ENCODE measurements at places on chromosomes 3 and 15. TPM values are rescaled to one million over a fixed set of nuclear protein-coding genes. Genes with fewer than 3 reads are reported as not detected.
A peak's percentile ranks its signal among the peaks of the same experiment; 100 is the strongest.

DNA sequence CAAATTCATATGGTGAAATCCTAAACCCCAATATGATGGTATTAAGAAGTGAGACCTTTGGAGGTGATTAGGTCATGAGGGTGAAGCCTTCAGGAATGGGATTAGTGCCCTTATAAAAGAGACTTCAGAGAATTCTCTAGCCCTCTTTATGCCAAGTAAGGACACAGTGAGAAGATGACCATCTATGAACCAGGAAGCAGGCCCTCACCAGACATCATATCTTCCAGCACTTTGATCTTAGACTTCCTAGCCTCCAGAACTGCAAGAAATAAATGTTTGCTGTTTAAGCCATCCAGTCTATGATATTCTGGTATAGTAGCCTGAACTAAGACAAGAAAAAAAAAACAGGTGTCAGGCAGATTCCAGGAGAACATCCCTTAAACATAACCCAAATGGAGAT lies 45.9 kb upstream of the AP4E1 start:
- H3K4me3 ChIP-seq: no peak overlapping the region
- DNase-seq: no peak
- peaks cover 5% of the 10 kb centered on the region for H3K27me3 ChIP-seq
- no peaks in the 10 kb centered on the region for H3K36me3 ChIP-seq

- no peaks in the 10 kb centered on the region for H3K27me3 ChIP-seq
- H3K27ac ChIP-seq: peak overlapping the region; percentile 92
Measured at GRCh38 chr3:4823986-4824925, 155.0 kb upstream of the BHLHE40 start.

- no peak overlapping the region for H3K4me3 ChIP-seq
- H3K36me3 ChIP-seq: no peaks in the 10 kb centered on the region
- no peaks in the 10 kb centered on the region for H3K27me3 ChIP-seq
- H3K4me1 ChIP-seq: no peaks in the 10 kb centered on the region
- no peak overlapping the region for H3K27ac ChIP-seq
- no peak for DNase-seq
Measured at GRCh38 chr3:161920196-161920595, 423.6 kb downstream of the OTOL1 start.

GRCh38 chr3:115792206-115792955 lies 169.1 kb downstream of the GAP43 start:
- no peak for DNase-seq
- no peaks in the 10 kb centered on the region for H3K36me3 ChIP-seq

- no peaks in the 10 kb centered on the region for H3K27me3 ChIP-seq
- H3K4me1 ChIP-seq: peaks cover 22% of the 10 kb centered on the region
- H3K27ac ChIP-seq: no peak overlapping the region
Measured at GRCh38 chr15:40331637-40332036, 8.1 kb downstream of the INAFM2 start.

DNA sequence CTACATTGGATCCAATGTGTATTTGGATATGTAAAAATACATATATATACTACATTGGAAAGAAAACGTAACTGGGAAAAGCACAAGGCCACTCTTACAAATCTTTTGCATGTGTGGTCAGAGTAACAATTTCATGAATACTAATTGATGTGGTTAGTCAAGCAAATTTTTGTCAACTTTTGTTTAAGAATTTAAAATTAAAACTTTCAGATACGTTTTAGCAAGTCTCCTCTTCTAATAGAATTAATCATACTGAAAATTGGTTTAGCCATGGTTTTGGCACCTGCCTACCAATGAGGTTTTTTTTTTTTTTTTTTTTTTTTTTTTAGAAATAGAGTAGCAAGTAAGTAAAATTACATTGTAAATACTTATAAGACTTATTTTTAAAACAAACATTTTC lies 153.0 kb upstream of the CGNL1 start:
- no peak for DNase-seq
- no peaks in the 10 kb centered on the region for H3K36me3 ChIP-seq
- peaks cover 9% of the 10 kb centered on the region for H3K4me1 ChIP-seq
- H3K27ac ChIP-seq: no peak overlapping the region

DNA sequence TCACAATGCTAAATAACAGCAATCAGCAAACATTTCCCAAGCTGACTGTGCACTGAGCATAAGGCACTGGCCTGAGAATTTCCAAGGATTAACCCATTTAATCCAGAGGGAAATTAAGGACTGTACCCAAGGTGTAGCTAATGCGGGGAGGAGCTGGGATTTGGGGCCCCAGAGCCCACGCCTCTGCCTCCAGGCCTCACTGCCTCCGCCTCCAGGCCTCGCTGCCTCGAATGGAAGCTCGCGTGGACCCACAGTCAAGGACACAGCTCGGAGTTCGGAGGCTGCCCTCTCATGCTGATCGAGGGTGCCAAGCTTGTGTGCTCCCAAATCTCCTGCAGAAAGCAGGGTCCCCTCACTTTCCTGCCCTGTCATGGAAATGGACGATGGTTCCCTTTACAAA lies 76.5 kb upstream of the SNRPA1 start:
- H3K27ac ChIP-seq: no peak overlapping the region
- peaks cover 7% of the 10 kb centered on the region for H3K27me3 ChIP-seq
- no peak for DNase-seq
- no peaks in the 10 kb centered on the region for H3K36me3 ChIP-seq
- H3K4me3 ChIP-seq: no peak overlapping the region
- H3K4me1 ChIP-seq: no peaks in the 10 kb centered on the region

- H3K4me1 ChIP-seq: peaks cover 5% of the 10 kb centered on the region
- H3K27ac ChIP-seq: no peak overlapping the region
- peaks cover 22% of the 10 kb centered on the region for H3K27me3 ChIP-seq
- H3K36me3 ChIP-seq: no peaks in the 10 kb centered on the region
Measured at GRCh38 chr3:127172781-127173515, 20.0 kb upstream of the PRR23E start.

DNA sequence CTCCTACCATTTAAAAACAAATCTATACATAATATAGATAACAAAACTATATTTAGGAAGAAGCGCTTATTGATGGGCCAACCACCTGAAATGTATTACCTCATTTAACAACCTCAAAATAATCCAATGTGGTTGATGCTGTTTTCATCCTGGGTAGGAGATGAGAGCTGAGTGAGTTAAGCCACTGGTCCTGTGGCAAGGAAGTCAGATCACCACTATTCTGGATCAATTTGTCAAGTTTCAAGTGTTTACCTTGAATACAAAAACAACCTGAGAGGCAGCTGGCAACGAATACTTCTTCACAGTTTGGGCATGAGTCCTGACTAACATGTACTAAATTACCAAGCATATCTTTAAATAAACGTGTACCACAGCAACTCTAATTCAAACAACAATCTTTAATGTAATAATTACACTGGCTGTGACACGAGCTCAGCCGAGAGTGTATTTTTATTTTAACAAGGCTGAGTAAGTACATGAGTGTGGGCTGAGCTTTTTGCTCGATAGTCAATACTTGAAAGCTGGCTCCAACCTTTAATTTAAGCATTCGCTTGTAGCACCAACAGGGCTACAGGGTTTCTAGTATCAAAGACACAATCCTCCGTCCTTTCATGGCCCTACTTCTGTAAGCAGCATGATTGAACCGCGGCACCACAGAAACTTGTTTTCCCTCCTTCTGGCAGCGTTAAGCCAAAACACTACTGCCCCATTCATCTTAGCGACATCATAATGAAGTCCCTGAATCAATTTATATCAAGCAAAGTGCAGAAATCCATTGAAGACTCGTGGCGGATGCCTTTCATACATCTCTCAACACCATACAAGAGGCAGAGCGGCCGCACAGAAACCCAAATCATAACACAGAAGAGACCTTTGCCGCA lies 93.8 kb upstream of the ICE2 start:
- H3K27me3 ChIP-seq: no peaks in the 10 kb centered on the region
- DNase-seq: no peak
- H3K36me3 ChIP-seq: peaks cover 26% of the 10 kb centered on the region
- H3K4me1 ChIP-seq: peaks cover 93% of the 10 kb centered on the region
- H3K27ac ChIP-seq: peak overlapping the region; percentile 93

DNA sequence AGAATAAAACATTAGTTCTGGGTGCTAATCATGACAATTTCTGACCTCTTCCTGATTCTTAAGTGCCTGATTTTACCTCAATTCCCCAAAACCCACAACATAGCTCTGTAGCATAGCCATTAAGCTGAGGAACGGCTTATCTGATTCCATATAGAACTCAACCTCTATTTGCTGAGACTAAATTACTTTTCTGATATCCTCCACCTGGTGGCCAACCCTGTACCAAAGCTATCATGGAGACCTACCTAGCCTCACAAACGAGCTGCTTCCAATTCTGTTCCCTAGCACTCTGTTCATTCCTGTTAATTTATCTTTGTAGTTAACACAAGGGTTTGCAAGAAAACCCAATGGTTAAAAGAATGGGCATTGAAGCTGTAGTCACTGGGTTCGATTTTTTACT lies 245.2 kb downstream of the PLOD2 start:
- no peaks in the 10 kb centered on the region for H3K4me1 ChIP-seq
- H3K27me3 ChIP-seq: no peaks in the 10 kb centered on the region
- H3K27ac ChIP-seq: no peak overlapping the region
- H3K36me3 ChIP-seq: peaks cover 19% of the 10 kb centered on the region
- H3K4me3 ChIP-seq: no peak overlapping the region

- no peak overlapping the region for H3K4me3 ChIP-seq
- no peaks in the 10 kb centered on the region for H3K27me3 ChIP-seq
- DNase-seq: no peak
- peaks cover 17% of the 10 kb centered on the region for H3K36me3 ChIP-seq
Measured at GRCh38 chr15:87263871-87264270, 992.7 kb downstream of the NTRK3 start.

The OR5H1 gene
- total RNA-seq: not detected

The NMNAT3 gene
- total RNA-seq: 5.0 TPM

The USP3 gene
- total RNA-seq: 75.3 TPM

The OGG1 gene
- 42.5 TPM for total RNA-seq

All from natural killer cell treated with Interleukin-12 subunit alpha and Interleukin-12 subunit beta and Interleukin-15 and Interleukin-18, amount 100 ng/mL, for 72 hours (primary cell).